ENCODE measurements at places on chromosomes 2 and 18.

GRCh38 chr2:233349005-233349998 lies 5.0 kb upstream of the DGKD start:
- no peak for DNase-seq

- peak; percentile 38 for DNase-seq
These were observed 32.6 kb upstream of the KCMF1 start for GRCh38 chr2:84938194-84938879.

DNA sequence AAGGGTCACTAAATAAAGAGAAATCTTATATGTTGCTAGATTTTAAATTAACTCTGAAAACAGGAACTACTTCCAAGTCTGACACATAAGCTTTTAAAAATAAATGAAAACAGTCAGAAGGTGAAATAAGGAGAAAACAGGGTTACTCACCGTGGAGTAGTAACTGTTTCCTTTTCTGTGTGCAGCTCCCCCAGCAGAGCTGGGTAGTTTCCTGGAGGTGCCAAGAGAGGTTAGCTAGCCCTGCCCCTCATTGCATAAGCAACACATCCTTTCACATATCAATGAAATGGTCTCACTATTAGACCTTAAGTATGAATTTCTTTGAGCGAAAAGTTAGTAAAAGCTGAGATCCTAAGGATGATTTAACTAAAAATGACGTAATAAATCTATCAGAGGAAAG lies 54.0 kb upstream of the GPR75 start:
- DNase-seq = peak; percentile 68

DNA sequence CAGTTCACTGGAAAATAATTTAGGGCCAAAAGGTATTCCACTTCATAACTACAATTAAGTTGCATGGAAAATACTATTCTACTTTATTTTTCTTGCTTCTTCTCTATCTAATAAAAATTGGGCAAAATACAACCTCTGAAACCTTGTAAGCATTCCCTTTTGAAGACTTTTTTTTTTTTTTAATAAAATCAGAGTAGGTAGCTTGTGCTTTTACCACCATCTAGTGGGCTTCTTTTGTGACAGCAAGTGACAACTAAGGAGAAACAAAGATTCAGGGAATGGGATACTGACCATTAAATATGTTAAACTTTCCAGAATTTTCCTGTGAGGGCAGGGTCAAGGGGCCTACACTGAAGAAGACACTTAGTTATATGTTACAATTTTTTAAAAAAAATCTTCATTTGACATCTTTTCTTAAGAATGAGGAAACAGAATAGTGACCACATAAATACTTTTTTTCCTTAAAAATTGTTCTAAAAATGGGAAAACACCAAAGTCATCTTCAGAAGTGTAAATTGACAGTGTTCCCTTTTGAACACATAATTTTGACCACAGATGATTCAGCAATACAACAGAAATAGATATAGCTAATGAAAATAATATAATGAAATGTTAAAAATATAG lies 1183.2 kb upstream of the ACVR2A start:
- peak; percentile 61 for DNase-seq

GRCh38 chr2:10362898-10363454 lies 60.3 kb downstream of the HPCAL1 start:
- DNase-seq = no peak

DNA sequence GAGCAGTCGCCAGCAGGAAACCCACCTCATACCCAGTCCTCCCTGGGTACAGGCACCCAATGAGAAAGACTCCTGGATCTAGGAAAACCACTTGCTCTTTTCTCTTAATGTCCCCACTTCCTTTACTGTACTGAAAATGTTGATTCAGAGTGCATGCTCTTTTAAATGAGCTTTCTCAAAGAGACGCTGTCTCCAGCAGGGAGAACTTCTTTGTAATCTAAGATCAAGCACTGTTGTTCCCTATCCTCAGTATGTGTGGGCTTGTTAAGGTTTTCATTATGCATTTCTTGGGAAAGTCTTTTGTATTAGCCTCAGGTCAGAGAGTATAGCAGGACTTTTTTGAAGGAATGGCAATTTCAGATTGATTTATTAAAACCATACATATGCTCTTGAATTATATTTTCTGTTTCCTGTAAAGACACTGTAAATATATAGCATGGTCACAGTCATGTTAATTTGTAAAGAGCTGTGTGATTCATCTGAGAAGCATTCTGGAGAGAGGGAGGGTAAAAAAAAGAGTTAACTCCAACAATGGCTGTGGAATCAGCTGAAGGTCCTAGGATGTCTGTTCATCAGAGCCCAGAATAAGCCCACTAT lies 178.1 kb downstream of the MGAT5 start:
- no peak for DNase-seq

Data from fibroblast of mammary gland (primary cell).